ENCODE measurements at places on chromosomes 6 and 20. TPM values are rescaled to one million over a fixed set of nuclear protein-coding genes. Genes with fewer than 3 reads are reported as not detected.

The CCDC170 gene
- total RNA-seq: 9.4 TPM

The LY6G6C gene
- not detected for total RNA-seq

GRCh38 chr6:155519176-155519738, 63.6 kb upstream of the NOX3 start:
- no peak for DNase-seq

- DNase-seq: no peak
These were observed 37.0 kb downstream of the VSTM2L start for GRCh38 chr20:37939701-37940560.

The SLC22A2 gene
- not detected for total RNA-seq

The RPP21 gene
- 59.0 TPM for total RNA-seq

GRCh38 chr6:2841264-2842138, at the start of gene SERPINB1:
SERPINB1 (minus strand) TSS chr6:2841863; CDS start chr6:2840586, 1,277 bp downstream.
- peak; percentile 78 for DNase-seq

GRCh38 chr20:37523012-37523391, 2.0 kb downstream of the NNAT start:
- DNase-seq: no peak

The HLA-DRA gene
- 237 TPM for total RNA-seq

DNA sequence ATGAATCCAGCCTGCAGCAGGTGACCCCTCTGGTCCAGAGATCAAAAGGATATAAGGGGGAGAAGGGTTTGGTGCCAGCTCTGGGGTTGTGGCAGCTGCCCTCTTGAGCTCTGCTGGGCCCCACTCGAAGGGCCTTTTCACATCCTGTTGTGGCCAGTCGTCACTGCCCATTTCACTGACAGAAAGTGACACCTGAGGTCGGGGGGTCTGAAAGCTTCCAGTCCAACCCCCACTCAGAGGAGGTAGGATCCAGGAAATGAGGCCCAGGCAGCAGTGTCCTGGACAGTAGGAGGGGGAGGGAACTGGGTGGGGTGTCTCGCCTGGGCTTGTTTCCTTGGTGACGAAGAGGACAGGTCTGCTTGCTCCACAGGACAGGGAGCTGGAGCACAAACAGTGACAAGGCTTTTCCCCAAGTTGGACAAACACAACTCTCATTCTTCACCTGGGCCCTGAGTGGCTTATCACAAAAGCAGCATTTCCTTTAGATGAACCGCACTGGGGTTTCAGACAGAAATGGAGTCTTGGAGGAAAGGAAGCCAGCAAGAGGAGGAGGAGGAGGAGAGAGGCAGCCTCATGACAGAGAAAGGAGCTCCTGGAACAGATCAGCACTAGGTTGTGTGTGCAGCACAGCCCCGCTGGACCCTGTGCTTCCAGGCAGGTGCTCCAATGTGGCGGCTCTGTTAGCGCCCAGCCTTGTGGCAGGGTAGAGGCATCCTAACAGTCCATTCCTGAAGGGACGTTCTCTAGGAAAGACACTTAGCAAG, 11.0 kb downstream of the FRS3 start:
- DNase-seq: no peak

The SRSF12 gene
- 1.8 TPM for total RNA-seq

DNA sequence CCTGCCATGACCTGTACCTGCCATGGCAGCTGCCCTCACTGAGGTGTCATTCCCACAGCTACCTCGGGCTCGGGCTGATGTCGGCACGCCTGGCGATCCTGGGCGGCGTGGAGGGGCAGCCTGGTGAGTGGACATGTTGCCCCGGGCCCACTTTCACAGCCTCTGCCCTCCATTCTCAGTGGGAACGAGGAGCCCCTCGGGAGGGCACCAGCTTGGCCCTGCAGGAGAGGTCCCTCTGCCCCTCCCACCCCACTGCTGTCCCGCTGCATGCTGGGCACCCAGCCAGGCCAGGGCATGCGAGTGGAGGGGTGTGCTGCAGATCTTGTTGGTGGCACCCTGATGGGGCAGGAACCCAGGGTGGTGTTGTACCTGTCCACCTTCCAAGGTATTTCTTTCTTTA, 23.0 kb downstream of the ENTPD6 start:
- no peak for DNase-seq

- no peak for DNase-seq
These were observed 542.1 kb upstream of the AGPAT4 start for GRCh38 chr6:161815965-161816364.

The FAM83C gene
- total RNA-seq: 0.15 TPM
